ENCODE measurements at places on chromosomes 12 and 14. TPM values are rescaled to one million over a fixed set of nuclear protein-coding genes. Genes with fewer than 3 reads are reported as not detected.

The CCDC88C gene
- 16.8 TPM for total RNA-seq

The LIN7A gene
- 0.02 TPM for total RNA-seq

The TAS2R30 gene
- total RNA-seq: 0.93 TPM

The EMC9 gene
- total RNA-seq: 13.2 TPM

The SLC2A14 gene
- total RNA-seq: 7.4 TPM

The FOXN4 gene
- total RNA-seq: not detected

The KRT6C gene
- total RNA-seq: not detected

The LRIG3 gene
- total RNA-seq: 0.13 TPM

The ART4 gene
- not detected for total RNA-seq

The EIF2S1 gene
- 234 TPM for total RNA-seq

The CCDC85C gene
- 22.7 TPM for total RNA-seq

The AKAP5 gene
- 0.40 TPM for total RNA-seq

The KRT85 gene
- total RNA-seq: not detected

The KRT6A gene
- not detected for total RNA-seq

The FAR2 gene
- total RNA-seq: 12.7 TPM

The ESR2 gene
- 3.6 TPM for total RNA-seq

The PIK3C2G gene
- not detected for total RNA-seq

The CAPZA3 gene
- not detected for total RNA-seq

The PRPH gene
- 1.6 TPM for total RNA-seq

The RHOJ gene
- not detected for total RNA-seq

The B4GALNT3 gene
- 0.07 TPM for total RNA-seq

The SERPINA1 gene
- 4.1 TPM for total RNA-seq

The NGB gene
- total RNA-seq: not detected

The FAM186B gene
- total RNA-seq: 0.18 TPM

The NFATC4 gene
- 3.7 TPM for total RNA-seq

The FERMT2 gene
- 0.58 TPM for total RNA-seq

The OR4E2 gene
- not detected for total RNA-seq

The MIPOL1 gene
- total RNA-seq: 14.9 TPM

The DPY19L2 gene
- total RNA-seq: 0.18 TPM

The ACYP1 gene
- 23.3 TPM for total RNA-seq

The FAM181A gene
- not detected for total RNA-seq

The KRT2 gene
- total RNA-seq: not detected

The TTC6 gene
- not detected for total RNA-seq

The LMNTD1 gene
- not detected for total RNA-seq

The IFT81 gene
- total RNA-seq: 6.7 TPM

The NPFF gene
- total RNA-seq: not detected

The MANSC1 gene
- total RNA-seq: 5.7 TPM

The HCAR3 gene
- total RNA-seq: not detected

The GUCY2C gene
- not detected for total RNA-seq

The HOTAIR gene
- not detected for total RNA-seq

The AQP2 gene
- not detected for total RNA-seq

The GLS2 gene
- total RNA-seq: not detected

The KLHL33 gene
- not detected for total RNA-seq

The OASL gene
- not detected for total RNA-seq

The KDM5A gene
- total RNA-seq: 30.5 TPM

The STON2 gene
- total RNA-seq: 89.4 TPM

The CLEC7A gene
- not detected for total RNA-seq

The SCARB1 gene
- 148 TPM for total RNA-seq

The FITM1 gene
- total RNA-seq: 0.20 TPM

The DPPA3 gene
- not detected for total RNA-seq

The ANO6 gene
- total RNA-seq: 19.0 TPM

The DUSP6 gene
- total RNA-seq: 0.60 TPM

The SPX gene
- total RNA-seq: 0.11 TPM

The SOAT2 gene
- total RNA-seq: not detected

The CMTM5 gene
- total RNA-seq: not detected

The CACNA2D4 gene
- total RNA-seq: 0.69 TPM

The RPL10L gene
- total RNA-seq: not detected

All from K562 (cell line).